Thoracic aorta (tissue), 2 donors: ENCODE measurements at places on chromosomes 6 and 20. TPM values are rescaled to one million over a fixed set of nuclear protein-coding genes. Genes with fewer than 3 reads are reported as not detected.

The CDS2 gene
- total RNA-seq: 63.6 TPM

The HAO1 gene
- total RNA-seq: not detected

The FOXS1 gene
- 44.5 TPM for total RNA-seq

The TCF21 gene
- 0.28 TPM for total RNA-seq

The WFDC2 gene
- not detected for total RNA-seq

The ASIP gene
- not detected for total RNA-seq

The CYP39A1 gene
- 1.1 TPM for total RNA-seq

- no peak for DNase-seq
These were observed 4.5 kb upstream of the TCEA2 start for GRCh38 chr20:64058536-64058935.

- DNase-seq: no peak
These were observed 327.7 kb upstream of the MANEA start for GRCh38 chr6:95249661-95250060.

DNA sequence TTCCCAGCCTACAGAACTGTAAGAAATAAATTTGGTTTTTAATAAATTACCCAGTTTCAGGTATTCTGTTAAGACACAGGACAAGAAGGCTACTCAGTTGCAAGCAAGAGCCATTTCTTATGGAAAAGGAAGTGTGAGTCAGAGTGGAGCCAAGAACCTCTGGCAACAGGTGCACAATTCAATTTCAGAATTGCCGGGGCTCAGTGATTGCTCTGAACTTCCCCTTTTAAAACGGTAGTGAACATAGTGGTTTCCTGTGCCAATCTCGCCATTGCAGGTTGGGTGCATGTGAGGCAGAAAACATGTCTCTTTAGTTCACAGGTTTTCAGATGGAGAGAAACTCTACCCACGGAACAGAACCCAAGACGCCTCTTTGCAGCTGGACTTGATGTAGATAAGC lies 16.4 kb downstream of the PIGT start:
- no peak for DNase-seq

DNA sequence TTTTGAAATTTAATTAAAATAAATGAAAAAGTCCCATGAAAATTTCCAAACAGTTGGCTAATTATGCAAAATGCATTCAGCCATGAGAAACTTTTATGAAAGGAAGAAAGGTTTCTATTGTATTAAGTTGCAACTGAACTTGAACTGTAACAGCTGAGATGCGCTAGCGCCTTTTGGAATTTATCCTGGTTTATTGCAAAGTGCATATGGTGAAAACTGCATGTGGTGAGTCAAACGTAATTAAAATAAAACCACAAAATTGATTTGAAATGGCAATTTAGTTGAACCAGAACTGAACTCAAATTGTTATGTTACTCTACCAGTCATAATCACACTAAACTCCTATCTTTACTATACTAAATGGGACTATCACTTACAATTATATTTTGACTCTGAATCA lies 46.4 kb upstream of the COL21A1 start:
- DNase-seq: no peak

DNA sequence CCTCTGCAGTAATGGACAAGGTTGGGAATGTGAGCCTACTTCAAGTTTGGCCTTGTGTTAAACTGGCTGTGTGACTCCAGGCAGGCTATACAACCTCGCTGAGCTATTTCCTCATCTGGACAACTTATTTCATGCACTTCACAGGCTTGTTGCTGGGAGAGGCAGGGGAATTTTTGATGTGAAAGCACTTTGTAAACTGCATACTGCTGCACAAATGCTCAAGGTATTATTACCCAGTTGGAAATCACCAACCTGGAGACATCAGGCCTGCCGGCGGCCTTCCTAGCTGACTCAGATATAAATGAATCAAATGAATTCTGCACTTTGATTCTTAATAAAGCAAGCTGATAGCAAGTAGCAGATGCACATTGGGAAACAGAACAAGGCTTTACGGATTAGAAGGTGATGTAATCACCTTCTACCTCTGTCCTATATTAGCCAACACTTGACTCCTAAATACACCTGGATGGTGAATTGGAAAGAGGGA lies 10.1 kb downstream of the JARID2 start:
- DNase-seq: no peak

DNA sequence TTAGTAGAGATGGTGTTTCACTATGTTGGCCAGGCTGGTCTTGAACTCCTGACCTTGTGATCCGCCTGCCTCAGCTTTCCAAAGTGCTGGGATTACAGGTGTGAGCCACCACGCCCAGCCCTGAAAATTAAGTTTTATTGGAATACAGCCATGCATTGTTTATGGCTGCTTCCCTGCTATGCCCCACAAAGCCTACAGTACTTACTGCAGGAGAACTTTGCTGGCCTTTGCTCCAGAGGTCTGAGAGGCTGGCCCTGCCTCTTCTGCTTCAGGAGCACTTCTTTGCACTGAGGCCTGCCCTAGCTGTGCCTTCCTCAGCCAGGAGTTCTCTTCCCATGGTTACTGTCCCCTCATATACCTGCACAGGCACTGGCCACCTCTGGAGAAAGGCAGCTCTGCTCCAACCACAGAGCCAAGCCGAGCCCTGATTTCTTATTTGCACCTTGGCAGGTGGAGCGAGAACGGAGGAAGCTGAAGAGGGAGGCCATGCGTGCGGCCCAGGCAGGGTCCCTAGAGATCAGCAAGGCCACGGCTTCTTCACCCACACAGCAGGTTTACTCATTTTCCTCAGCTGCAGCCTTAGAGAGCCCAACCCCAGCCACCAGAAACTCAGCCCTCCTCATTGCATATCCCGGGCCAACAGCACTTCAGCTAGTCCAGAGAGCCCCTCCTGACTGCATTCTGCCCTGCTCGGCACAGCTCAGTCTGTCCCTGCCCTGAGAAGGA lies 20.8 kb downstream of the C20orf173 start:
- no peak for DNase-seq

DNA sequence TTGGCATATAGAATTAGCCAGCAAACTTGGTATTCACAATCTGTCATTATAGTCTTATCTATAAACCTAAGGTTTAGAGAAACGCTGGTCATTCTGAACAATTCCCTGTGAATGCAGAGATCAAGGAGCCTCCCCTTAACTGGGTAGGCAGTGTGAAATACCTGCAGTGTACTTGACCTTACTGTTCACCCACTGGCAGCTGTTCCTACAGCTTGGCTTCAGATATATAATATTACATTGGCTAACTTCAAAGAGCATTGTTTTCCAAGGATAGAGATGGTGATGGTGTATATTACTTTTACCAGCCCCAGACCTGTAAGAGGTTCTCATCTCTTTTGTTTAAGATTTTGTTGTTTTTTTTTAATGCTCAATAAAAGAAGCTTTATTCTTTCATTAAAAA lies 168.3 kb downstream of the ESR1 start:
- DNase-seq: no peak

GRCh38 chr6:134722200-134722870 lies 227.6 kb downstream of the ALDH8A1 start:
- DNase-seq: no peak

DNA sequence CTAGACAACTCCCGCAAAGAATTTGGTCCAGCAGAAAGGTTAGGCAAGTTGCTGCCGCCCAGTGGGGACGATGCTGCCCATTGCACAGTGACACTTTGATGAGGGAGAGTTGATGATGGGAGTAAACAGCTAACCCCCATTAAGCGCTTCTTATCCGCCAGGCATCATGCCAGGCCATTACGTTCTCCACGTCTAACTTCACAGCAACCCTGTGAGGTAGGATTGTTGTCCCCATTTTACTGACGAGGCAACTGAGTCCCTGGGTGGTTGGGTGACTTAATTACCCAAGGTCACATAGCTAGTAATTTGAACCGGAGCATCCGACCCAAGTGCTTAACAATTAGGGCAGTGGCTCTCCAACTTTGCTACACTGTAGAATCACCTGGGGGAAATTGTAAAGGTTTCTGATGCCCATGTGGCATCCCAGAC lies 738 bp downstream of the RALGAPB start:
- no peak for DNase-seq

- no peak for DNase-seq
These were observed 4.9 kb upstream of the DLL1 start for GRCh38 chr6:170295510-170296422.

GRCh38 chr6:6758915-6759654 lies 170.6 kb downstream of the LY86 start:
- DNase-seq: no peak

- no peak for DNase-seq
These were observed 20.2 kb downstream of the MICA start for GRCh38 chr6:31423550-31423949.

DNA sequence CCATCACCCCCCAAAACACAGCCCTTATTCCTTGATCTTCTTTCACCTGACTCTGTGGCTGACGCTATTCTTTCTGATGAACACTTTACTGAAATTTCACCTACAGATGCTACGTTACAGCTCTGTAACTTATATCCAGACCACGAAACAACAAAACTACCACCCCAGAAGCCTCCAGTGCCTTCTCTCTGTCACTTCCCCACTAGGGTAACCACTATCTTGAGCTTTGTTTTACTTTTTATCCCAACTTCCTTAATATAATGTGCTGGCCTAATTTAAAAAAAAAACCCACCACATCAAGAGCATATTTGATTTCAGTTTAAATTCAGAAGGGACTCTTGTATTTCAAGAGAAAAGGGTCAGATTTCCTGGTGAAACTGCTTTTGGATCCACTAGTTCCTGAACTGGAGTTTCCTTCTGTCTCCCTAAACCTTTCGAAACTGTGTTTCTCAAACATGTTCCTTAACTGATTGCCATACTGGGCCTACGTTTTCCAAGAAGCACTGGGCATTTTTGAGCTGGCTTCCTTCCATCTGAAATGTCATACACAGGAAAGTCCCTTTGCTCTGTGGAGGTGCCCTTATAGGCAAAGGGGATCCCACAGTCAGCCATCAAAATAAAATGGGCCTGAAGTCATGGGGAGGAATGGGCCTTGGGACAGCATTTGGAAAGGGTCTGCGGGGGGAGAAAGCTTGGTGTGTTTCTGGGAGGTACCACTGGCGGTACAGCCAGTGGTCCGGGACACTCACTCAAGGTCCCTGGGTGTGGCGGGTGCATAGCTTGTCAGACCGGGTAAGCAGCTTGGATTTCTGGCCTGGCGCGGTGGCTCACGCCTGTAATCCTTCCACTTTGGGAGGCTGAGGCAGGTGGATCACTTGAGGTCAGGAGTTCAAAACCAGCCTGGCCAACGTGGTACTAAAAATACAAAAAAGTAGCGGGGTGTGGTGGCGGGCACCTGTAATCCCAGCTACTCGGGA lies 25.8 kb upstream of the RTF2 start:
- no peak for DNase-seq

DNA sequence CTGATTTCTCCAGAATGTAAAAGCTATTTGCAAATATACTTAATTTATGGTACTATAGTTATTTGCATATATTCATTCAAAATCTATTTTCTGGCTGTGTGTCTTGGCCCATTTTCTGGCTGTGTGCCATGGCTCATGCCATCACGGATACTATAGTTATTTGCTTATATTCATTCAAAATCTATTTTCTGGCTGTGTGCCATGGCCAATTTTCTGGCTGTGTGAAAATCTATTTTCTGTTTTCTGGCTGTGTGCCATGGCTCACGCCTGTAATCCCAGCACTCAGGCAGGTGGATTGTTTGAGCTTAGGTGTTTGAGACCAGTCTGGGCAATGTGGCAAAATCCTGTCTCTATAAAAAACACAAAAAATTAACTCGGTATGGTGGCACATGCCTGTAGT lies 28.9 kb upstream of the RIPK1 start:
- no peak for DNase-seq

GRCh38 chr20:10639737-10640556 lies 33.9 kb downstream of the JAG1 start:
- DNase-seq: peak; percentile 39

- DNase-seq: no peak
These were observed 190.4 kb downstream of the OGFRL1 start for GRCh38 chr6:71478834-71479541.

DNA sequence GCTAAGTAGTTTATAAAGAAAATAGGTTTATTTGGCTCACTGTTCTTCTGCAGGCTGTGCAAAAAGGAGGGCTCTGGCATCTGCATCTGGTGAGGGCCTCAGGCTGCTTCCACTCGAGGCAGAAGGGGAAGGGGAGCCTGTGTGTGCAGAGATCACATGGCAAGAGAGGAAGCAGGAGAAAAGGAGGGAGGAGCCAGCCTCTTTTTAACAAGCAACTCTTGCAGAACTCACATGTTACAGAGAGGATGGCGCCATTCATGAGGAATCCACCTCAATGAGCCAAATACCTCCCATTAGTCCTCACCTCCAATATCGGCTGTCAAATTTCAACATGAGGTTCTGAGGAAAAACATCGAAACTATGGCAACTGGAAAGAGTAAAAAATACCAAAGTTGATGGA lies 666.6 kb upstream of the SLC35B3 start:
- no peak for DNase-seq

- no peak for DNase-seq
These were observed 92.1 kb upstream of the NEDD9 start for GRCh38 chr6:11324453-11325015.

DNA sequence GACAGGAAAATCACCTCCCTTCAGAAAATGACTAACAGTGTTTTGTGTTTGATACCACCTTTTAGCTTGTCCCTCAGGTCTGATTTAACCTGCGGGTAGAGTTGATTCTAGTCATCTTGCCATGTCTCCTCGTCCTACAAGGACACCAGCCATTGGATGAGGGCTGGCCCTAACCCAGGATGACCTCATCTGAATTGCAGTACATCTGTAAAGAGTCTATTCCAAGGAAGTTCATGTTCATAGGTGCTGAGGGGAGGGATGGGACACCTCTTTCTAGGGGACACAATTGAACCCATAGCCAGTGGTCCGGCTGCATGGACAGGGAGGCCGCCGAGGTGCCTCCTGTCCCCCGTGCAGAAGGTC lies 52.0 kb upstream of the DACT2 start:
- DNase-seq: no peak

DNA sequence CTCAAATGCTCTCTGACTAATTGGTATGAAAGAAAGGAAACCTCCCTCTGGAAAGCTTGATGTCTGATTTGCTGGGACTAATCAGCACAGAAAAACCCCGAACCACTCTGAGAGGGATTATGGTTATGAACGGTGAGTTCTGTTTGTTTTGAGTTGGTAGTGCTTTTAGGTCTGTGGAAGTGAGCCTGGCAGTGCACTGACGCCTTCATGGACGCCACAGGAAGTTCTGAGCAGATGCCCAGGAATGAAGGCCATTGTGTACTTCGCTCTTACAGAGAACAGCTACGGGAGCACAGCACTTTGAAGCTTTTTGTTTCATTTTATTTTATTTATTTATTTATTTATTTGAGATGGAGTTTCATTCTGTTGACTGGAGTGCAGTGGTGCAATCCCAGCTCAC lies 754.1 kb downstream of the QKI start:
- DNase-seq: no peak

DNA sequence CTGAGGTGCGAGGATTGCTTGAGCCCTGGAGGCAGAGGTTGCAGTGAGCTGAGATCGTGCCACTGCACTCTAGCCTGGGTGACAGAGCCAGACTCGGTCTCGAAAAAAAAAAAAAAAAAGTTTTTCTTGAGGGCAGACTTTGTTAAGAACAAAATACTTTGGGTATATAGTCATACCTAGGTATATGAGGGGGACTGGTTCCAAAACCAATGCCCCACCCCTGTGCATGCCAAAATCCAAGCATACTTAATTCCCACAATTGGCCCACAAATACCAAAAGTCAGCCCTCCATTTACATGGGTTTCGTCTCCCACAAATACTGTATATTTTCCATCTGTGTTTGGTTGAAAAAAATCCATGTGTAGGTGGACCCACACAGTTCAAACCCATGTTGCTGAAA lies 119.9 kb downstream of the INSM1 start:
- no peak for DNase-seq
